ENCODE measurements at places on chromosomes 1 and 21. TPM values are rescaled to one million over a fixed set of nuclear protein-coding genes. Genes with fewer than 3 reads are reported as not detected.

GRCh38 chr1:1567891-1568291 lies 6.8 kb downstream of the SSU72 start:
- DNase-seq, result no peak

Gene LENEP
- total RNA-seq, result 2.6 TPM

Gene RGSL1
- total RNA-seq, result 0.69 TPM

Gene F5
- total RNA-seq, result 3.8 TPM

Gene TNN
- not detected for total RNA-seq

- no peak for DNase-seq
These were observed 13.1 kb upstream of the ZRANB2 start for GRCh38 chr1:71093938-71094337.

Gene PLA2G2C
- not detected for total RNA-seq

- DNase-seq, result no peak
These were observed 13.5 kb downstream of the SLC35D1 start for GRCh38 chr1:67040405-67040804.

- DNase-seq, result no peak
These were observed 45.0 kb upstream of the BCL10 start for GRCh38 chr1:85321237-85321964.

Gene EXO5
- total RNA-seq, result 14.2 TPM

Gene EFNA3
- 1.7 TPM for total RNA-seq

Gene S100A16
- total RNA-seq, result not detected

- no peak for DNase-seq
These were observed 66.7 kb upstream of the AJAP1 start for GRCh38 chr1:4587721-4588120.

Gene LORICRIN
- not detected for total RNA-seq

- no peak for DNase-seq
These were observed 1.0 kb downstream of the PLEKHG5 start for GRCh38 chr1:6490181-6491080.

GRCh38 chr1:54975356-54976108 lies 4.9 kb upstream of the TMEM61 start:
- DNase-seq, result no peak

Gene COL16A1
- not detected for total RNA-seq

- DNase-seq, result no peak
These were observed 17.8 kb upstream of the NFASC start for GRCh38 chr1:204852854-204853253.

DNA sequence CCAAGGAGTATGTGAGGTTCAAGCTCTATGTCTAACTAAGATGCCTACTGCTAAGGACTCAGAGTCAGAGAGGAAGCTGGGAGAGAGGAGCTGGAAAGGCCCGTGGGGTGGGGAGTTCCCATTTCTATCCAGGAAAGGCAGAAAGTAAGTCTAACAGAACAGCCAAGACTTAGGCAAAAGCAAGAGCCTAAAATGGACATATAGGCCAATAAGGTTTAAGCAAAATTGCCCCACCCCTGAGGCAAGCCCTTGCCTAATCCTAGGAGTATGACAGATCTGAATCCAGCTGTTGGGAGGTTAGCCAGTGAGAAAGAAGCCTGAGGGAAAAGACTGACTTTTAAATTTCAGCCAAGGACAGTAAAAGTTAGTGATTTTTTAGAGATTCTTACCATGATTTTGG lies 1.6 kb upstream of the KLHDC9 start:
- DNase-seq, result no peak

GRCh38 chr1:22888320-22889075 lies 84.2 kb downstream of the LACTBL1 start:
- DNase-seq, result no peak

GRCh38 chr1:182110635-182111034 lies 49.1 kb upstream of the ZNF648 start:
- no peak for DNase-seq

DNA sequence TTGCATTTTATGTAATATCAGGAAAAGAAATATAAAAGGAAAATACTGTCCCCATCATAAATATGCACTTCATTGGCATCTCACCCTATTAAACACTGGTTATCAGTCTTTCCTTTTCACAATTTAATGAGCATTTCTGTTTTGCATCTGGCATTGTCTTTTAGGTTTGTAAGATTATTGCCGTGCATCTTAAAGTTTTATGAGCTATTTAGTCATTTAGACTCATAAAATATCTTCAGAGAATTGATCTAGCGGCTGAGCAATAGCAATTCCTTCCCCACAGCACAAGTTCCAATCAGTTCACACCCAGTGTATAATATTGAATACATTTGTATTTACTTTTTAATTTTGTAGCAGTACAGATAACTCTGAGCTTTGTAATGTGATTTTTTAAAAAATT lies 112.3 kb upstream of the C1orf105 start:
- no peak for DNase-seq

- DNase-seq, result no peak
These were observed 415.4 kb downstream of the LMO4 start for GRCh38 chr1:87744056-87744455.

GRCh38 chr21:20698585-20698984 lies 299.6 kb upstream of the NCAM2 start:
- DNase-seq, result no peak

Gene PHC2
- total RNA-seq, result 45.5 TPM

DNA sequence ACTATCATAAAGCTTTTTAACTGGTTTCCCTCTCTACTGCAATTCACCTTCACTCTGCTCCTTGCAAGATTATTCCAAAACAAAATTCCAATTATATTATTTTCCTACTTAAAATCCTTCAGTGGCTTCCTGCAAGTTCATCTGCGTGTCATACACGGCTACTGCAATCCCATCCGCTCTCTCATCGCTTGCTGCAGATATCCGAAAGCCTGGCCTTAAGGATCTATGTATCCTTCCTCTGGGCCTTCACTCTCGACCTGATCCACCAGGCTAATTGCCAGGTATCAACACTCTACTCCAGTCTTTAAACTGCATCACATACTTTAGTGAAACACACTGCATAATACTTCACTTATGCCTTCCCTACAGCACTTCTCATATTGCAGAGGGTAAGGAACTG lies 44.0 kb downstream of the VAV3 start:
- DNase-seq, result no peak

GRCh38 chr1:174837386-174837785 lies 162.4 kb upstream of the CACYBP start:
- DNase-seq, result no peak

Gene RBP7
- not detected for total RNA-seq

DNA sequence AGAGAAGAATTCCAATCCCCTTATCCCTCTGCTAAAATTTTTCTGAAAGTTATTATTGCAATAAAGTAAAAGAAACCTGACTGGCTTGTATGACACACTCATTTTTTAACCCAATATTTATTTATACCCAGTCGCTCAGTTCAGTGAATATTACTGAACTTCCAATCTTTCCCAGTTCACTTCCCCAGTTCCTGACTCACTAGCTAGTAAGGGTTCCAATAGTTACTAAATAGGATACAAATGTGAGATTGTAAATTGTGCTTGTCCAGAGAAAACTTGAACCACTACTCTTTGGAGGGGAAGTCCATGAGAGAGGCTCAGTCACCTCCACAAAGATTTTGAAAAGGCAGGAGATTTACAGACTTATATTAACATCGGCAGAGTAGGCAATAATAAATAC lies 31.4 kb downstream of the PRDX6 start:
- no peak for DNase-seq

Gene CYP4A22
- total RNA-seq, result not detected

GRCh38 chr1:160437432-160438316 lies 37.3 kb downstream of the VANGL2 start:
- DNase-seq, result peak; percentile 53

DNA sequence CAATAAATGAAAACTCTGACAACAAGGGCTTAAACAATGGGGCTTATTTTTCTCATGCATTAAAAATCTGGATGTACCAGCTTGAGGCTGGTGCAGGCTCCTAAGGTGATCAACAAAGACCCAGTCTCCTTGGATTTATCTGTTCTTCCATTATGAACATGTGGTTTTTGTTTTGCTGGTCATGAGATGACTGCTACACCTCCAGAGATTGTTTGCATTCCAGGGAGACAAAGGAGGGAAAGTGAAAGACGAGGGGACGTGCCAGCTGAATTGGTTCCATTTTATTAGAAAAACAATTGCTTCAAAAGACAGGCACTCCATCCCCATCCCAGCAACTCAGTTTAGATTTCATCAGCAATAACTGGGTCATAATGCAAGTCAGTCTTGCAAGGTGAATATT lies 90.9 kb upstream of the KCNK1 start:
- DNase-seq, result no peak

Gene S100A9
- 8.3 TPM for total RNA-seq

GRCh38 chr1:205567716-205568115 lies 63.2 kb downstream of the CDK18 start:
- no peak for DNase-seq

GRCh38 chr1:201476670-201477344 lies 7.8 kb upstream of the PHLDA3 start:
- no peak for DNase-seq

GRCh38 chr1:227735539-227736285 lies 477 bp downstream of the SNAP47 start:
- no peak for DNase-seq

Data from naive thymus-derived CD4-positive, alpha-beta T cell (primary cell).